ENCODE measurements at places on chromosomes 12 and 14.
A peak's percentile ranks its signal among the peaks of the same experiment; 100 is the strongest.

- DNase-seq = peak; percentile 60
Measured at GRCh38 chr12:630656-631632, 32.3 kb downstream of the NINJ2 start.

DNA sequence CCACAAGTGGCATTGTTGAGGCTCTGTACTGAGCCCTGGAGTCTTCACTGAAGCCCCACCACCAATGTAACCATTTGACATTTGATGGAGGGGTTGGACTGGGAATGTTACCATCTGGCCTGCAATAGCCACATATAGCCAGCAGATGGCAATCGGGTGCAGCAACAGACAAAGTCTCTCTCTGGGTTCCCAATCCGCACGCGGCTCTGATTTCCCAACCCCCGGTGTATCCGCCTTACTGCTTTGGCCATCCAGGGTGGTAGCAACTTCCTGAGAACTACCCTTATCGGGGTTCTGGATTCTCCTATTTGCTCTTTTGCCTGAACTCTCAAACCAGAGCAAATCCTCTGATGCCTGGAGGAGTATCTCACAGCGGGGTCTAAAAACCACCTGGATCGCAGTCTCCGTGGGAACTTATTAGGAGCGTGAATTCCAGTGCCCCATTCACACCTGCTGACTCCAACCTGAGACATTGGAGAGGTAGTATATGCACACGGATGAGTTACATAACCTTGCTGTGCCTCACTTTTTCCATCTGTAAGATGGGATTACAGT is 14.2 kb downstream of the VRTN start:
- peak; percentile 41 for DNase-seq

DNA sequence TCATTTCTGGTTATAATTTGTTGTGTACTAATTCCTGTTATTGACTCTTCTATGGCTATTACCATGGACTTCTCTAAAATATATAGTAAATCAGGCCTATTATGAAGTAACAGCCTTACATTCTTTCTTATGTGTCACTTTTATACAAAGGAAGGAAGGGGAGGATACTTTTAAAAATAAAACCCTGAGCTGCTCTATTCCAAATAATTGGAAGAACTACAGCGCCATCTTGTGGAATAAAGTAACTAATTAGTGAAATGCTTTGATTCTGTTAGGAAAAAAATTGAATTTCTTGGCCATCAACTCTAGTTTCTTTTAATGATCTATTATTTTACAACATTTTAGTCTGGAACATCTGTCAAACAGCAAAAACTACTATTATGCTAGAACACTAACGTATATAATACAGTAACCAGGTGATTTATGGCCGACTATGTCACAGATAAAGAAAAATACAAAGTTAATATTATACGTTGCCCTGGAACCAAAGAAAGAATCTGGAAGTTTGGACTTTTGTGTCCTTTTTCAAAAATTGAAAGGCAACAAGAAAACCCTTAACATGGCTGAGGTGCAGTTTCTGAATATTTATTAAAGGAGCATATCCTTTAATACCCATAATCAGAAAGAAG is 55.0 kb upstream of the NELL2 start:
- no peak for DNase-seq

- DNase-seq = no peak
Measured at GRCh38 chr12:49583366-49584094, 15.6 kb upstream of the MCRS1 start.

- no peak for DNase-seq
Measured at GRCh38 chr12:69123919-69124638, 115.3 kb upstream of the CPSF6 start.

GRCh38 chr14:51302295-51303030 is 62.4 kb downstream of the TMX1 start:
- no peak for DNase-seq

- DNase-seq = no peak
Measured at GRCh38 chr14:100302616-100303015, 3.6 kb downstream of the SLC25A29 start.

DNA sequence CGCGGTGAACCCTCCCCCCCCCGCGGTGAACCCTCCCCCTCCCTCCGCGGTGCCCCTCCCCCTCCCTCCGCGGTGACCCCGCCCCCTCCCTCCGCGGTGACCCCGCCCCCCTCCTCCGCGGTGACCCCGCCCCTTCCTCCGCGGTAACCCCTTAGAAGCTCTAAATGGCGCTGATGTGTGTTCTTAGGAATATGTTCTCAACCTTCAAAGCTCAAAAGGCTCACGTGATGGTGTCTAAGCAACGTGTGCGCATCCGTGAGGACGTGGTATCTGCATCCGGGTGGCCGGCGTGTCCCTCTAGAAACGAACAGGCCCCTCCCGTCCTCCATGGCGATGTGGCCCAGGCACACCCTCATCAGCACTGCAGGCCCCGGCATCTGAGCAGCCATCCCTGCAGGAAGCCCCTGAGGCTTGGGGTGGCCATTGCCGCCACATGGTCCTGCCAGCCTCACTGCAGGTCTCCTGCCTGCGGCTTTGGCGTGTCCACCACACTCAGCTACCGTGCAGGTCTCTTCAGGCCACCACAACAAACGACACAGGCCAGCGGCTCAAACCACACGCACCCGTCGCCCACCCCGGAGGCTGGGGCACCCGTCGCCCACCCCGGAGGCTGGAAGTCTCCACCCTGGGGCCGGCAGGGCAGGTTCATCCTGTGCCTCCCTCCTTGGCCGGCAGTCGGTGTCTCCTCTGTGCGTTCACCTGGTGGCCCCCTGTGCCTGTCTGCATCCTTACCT is 14.5 kb upstream of the FBRSL1 start:
- DNase-seq = no peak

GRCh38 chr12:88571543-88571942 is 8.7 kb downstream of the KITLG start:
- no peak for DNase-seq

- no peak for DNase-seq
Measured at GRCh38 chr14:65016471-65016870, 29.8 kb downstream of the FNTB start.

DNA sequence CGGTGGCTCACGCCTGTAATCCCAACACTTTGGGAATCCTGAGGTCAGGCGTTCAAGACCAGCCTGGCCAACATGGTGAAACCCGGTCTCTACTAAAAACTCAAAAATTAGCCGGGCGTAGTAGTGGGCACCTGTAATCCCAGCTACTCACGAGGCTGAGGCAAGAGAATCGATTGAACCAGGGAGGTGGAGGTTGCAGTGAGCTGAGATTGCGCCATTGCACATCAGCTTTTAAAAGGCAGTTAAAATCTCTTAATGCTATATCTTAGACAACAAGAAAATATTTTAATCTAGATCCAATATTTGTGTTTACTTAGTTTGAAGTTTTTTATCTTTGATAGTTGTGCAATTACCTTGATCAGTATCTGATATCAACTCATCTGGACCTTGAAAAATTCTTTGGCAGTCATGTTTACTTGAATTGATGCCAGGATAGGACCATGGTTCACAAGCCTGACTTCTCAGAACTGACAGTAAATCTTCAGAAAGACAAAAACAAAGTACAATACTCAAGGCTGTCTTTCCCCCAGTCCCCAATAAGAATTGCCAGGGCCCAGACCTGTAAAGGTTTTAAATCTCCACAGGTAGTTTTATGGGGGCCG is 135.0 kb upstream of the AEBP2 start:
- no peak for DNase-seq

DNA sequence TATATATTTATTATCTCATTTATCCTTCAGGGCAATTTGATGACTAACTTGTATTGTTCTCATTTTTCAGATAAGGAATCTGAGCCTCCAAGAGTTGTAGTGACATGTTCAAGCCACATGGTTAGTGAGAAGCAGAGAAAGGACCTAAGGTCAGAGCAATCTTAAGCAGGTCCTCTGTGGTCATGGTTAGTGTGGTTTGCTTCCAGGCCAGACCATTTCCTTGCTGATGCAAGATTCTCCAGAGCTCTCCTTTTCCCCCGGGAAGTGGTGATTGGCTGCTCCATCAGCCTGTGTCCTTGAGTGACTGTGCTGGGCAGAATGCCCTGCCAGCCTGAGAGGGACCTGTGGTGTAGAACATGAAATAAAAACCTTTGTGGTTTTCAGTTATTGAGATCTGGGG is 141.3 kb downstream of the KTN1 start:
- peak; percentile 4 for DNase-seq

DNA sequence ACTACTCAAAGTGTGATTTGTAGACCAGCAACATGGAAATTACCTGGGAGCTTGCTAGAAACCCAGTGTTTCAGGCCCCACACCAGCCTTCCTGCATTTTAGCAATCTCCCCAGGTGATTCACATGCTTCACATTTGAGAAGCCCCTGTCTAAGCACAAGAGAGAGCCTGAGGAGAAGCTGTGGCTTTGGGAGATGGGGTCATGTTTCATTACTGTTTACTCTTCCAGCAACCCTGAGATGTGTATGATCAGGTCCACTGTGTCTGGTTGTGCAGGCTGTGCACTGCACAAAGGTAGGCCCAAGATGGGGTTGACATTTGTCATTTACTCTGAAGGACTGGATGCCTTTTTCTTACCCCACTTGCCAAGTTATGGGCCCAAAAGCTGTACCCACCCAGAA is 190.1 kb downstream of the SLC41A2 start:
- no peak for DNase-seq

- no peak for DNase-seq
Measured at GRCh38 chr12:121365416-121366062, 13.3 kb upstream of the ANAPC5 start.

DNA sequence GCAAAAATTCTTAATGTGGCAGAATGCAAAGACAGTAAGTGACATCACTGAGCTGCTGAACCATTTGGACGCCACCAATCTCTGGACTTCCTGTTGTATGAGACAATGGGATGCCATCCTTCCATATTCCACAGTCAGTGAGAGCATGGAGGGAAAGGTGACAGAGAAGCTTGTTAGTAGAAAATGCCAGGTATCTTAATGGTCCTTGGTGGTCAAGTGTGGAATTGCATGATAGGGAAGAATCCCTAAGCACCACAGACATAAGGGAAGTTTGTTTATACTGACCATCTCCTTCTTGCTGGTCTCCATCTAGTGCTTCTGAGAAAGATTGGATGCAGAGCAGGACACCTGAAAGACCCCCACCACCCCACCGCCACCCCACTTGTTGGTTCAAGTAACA is 1410.0 kb upstream of the TMEM132C start:
- no peak for DNase-seq

DNA sequence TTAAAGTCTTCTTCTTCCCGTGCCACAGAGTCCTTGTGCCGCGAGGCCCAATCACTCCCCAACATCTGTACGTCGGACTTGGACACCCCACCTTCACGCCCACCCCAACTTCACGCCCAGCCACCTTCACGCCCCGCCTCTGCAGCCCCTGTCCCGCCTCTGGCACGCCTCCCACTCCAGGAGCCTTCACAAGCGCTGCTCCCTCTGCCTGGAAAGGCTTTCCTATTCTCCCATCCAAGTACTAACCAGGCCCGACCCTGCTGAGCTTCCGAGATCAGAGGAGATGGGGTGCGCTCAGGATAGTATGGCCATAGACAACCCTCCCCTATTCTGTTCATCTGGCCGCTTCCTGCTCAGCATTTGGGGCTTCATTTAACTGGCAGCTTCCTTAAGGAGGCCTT is 17.3 kb upstream of the EIF5 start:
- no peak for DNase-seq

DNA sequence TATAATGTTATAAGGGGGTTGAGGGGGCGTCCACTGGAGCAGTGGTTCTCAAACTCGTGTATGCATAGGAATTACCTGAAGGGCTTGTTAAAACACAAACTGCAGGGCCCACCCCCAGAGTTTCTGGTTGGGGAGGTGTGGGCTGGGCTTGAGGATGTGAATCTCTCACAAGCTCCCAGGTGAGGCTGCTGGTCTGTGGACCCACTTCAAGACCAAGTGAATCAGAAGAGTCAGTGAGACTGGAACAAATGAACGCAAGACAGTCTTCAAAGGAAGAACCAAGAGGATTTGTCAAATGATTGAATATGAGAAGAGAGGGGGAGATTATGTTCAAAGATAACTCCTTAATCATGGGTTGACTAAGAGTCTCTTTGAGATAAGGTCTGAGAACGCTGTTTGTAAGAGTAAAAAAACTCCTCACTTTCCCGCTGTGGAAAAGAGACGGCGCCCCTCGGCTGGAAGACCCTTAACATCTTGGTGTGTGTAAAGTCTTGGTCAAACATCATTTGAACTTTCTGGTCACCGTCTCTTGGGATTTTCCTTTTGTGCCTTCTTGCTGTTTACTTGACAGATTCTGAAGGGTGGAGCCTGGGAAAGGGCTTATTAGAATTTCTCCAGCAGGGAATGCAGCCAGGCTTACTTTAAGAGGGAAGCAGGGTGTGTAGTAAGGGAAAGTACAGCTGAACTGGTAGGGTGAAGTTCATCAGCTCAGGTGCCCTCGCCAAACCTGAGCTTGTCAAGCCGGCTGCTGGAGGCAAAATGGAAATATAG is 5.3 kb upstream of the FOXN3 start:
- no peak for DNase-seq

DNA sequence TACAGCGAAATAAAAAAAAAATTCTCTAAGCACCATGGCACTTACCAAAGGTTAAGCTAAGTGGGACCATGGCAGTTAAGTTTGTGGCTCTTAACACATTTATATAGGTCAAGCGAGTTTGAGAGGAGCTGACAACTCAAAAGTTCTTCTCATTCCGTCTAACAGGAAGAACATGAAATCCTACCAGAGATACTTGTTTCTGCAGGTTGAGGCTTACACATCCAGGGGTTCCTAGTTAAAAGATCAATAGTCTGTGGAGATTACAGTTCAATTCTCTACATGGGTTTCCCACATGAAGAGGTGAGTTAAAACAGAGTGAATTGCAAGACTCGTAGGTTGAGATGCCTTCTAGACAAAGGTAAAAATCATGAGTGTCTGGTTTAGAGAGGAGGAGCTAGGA is 142.6 kb downstream of the EMP1 start:
- DNase-seq = no peak

DNA sequence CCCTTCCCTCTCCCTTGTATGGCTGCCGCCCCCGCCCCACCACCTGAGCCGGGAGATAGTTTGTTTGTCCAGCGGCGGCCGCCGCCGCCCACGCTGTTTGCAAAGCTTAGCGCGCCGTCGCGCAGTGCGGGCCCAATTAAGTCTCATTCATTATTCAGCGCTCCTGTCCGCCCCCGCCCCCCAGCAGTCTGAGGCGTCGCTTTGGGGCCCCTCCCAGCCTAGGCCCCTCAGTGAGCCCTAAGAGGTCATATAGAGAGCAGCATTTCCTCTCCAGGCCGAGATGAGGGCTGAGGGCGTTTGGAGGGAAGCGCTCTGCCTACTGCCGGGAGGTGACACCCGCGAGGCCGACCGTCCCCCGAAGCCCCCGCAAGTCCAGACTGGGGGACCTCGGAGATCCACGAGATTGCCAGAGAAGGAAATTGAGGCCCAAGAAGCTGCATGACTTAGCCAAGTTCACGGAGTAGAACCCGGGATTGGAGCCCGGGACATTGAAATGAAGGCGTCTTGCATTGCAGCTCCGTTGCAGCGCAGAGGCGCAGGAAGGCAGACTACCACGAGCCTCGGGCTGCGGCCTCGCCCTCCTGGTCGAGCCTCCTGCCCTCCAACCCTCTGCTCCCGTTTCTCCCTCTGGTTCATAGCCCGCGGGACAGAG is at the start of gene DNAJC22:
Gene DNAJC22 (plus strand): TSS at position 230 of the 652 bp plus-strand sequence. CDS start 1,985 bp downstream, outside the sequence.
- DNase-seq = no peak
